ENCODE measurements at places on chromosomes 7 and 10. TPM values are rescaled to one million over a fixed set of nuclear protein-coding genes. Genes with fewer than 3 reads are reported as not detected.
A peak's percentile ranks its signal among the peaks of the same experiment; 100 is the strongest.

Gene DNAJC12
- total RNA-seq: 6.2 TPM

- H3K36me3 ChIP-seq: no peaks in the 10 kb centered on the region
- no peak overlapping the region for H3K27ac ChIP-seq
- peaks cover 18% of the 10 kb centered on the region for H3K27me3 ChIP-seq
- H3K4me1 ChIP-seq: peaks cover 8% of the 10 kb centered on the region
- no peak for DNase-seq
- no peak overlapping the region for H3K4me3 ChIP-seq
Measured at GRCh38 chr10:49600046-49600445, 10.1 kb upstream of the SLC18A3 start.

DNA sequence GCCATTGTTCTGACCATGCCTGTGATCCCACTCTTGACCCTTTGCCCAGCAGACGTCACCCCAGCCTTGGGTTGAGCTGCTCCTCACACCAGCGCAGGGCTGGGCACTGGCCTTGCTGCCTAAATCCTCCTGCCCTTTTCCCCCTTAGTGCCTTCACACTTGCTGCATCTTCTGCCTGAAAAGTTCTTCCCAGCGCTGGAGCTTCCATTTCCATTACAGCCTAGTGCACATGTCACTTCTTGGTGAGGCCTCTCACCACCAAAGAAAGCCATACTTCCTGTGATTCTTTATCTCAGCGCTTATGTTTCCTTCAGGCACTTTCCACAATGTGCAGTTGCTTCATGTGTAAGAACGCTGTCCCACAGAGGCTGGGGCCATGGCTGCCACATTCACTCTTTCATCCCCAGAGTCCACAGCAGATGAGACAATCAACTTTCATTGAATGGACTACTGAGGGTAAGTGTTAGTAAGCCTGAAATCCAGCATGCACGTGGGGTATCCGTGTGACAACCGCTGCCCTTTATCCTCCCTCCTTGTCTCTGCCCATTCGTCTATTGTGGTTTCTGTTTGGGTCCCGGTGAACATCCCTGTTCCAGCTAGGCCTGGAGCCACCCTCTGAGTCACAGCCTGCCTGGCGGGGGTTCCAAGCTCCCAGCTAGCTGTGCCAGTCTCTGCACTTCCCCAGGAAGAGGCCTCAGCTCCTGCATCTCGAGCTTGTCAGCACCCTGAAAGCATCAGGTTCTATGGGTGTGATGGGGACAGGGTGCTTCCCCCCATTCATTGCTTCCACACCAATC, 37.3 kb downstream of the ADRA2A start:
- DNase-seq: no peak
- H3K36me3 ChIP-seq: no peaks in the 10 kb centered on the region
- H3K27me3 ChIP-seq: no peaks in the 10 kb centered on the region
- H3K4me3 ChIP-seq: no peak overlapping the region

DNA sequence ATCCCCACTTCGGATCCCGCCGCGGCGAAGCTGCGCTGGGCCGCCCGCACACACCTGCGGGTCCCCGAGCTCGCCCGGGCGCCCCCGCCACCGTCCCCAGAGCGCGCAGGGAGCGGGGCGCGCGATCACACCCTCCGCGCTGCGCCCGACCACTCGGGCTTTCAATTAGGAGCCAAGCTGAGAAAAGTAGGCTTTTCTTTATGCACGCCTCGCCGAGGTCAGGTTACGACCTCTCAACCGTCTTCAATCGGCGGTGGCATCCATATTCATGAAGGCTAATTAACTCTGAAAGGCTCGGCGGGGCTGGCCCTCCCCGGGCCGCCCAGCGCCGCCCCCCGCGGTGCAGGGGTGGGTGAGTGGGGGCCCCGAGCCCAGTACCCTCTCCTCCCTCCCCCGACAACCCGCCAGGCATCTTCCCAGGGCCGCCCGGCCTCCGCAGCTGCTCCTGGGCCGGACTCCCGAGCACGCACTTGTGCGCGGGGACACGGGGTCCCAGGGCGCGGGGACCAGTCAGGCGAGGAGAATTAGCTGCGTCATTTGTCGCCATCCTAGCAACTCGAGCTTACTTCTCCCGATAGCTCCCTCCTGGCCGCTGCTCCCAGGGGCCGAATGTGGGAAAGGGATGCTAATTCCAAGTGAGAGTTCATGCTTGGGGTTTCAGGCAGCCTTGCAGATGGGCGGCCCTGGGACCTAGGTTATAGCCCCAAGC, 155.5 kb upstream of the LYZL2 start:
- peak; percentile 89 for DNase-seq
- no peaks in the 10 kb centered on the region for H3K36me3 ChIP-seq
- H3K27ac ChIP-seq: peak overlapping the region; percentile 86
- peaks cover 26% of the 10 kb centered on the region for H3K4me1 ChIP-seq
- H3K4me3 ChIP-seq: peak overlapping the region; percentile 90

DNA sequence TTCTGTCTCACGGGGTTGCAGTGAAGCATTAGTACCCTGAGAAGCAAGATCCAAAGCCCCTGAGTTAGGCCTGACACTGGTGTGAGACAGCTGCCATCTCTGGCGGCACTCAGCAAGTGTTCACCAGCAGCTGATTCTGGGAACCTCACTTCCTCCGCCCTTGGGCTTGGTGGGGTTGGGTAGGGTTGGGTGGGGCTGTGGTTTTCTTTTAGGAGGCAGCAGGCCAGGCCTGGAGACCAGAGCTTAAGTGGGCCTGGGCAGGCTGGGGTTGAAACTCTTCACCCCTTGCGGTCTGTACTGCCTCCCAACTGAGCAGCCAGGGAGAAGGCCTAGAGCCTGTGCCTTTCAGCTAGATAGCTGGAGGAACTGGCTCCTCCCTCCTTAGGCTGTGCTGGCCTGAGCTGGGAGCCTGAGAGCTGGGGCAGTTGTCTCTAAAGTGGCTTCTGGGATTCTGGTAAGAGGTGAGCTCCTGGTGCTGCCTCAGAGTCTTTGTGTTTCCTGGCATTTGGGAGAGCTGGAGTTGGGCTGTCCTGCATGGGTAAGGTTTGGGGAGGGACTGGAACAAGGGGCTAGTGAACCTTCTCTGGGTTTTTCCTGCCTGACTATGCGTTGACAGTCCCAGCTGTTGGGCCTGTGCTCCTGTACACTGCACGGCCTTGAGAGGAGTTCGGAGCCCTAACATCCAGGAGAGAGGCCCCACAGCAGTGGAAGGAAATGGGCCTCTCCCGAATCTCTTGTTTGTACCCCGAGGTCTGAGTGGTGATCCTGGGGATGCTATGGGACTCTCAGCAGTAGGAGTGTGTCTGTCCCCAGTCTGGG, 5.1 kb downstream of the TSPAN14 start:
- H3K4me1 ChIP-seq: peaks cover 52% of the 10 kb centered on the region
- peak overlapping the region; percentile 54 for H3K27ac ChIP-seq
- DNase-seq: peak; percentile 97

- peak; percentile 36 for DNase-seq
- peaks cover 8% of the 10 kb centered on the region for H3K36me3 ChIP-seq
- H3K4me1 ChIP-seq: peaks cover 27% of the 10 kb centered on the region
- no peaks in the 10 kb centered on the region for H3K27me3 ChIP-seq
- no peak overlapping the region for H3K27ac ChIP-seq
Measured at GRCh38 chr10:72278668-72279393, 5.1 kb downstream of the DDIT4 start.

GRCh38 chr7:1176891-1177373, 16.9 kb upstream of the ZFAND2A start:
- peak; percentile 88 for DNase-seq
- H3K36me3 ChIP-seq: no peaks in the 10 kb centered on the region
- peaks cover 5% of the 10 kb centered on the region for H3K4me1 ChIP-seq
- peaks cover 12% of the 10 kb centered on the region for H3K27me3 ChIP-seq

Gene SDHAF3
- 6.5 TPM for total RNA-seq

DNA sequence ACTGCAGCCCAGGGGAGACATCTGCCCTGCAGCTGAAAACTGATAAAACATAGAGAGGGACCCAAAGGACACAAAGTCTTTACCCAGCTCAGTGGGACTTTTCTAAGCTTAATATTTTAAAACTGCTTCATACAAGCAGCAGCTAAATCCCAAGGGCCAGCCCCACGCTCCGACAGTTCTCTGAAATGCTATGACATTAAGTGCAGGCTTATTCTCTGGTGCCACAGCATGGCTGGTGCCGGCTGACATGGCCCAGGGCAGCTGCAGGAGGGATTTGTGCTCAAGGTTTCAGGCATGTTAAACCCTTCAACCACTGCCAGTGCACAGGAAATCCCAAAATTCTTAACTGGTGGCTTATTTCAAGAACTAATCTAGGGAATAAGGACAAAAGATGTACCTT, 170.9 kb downstream of the PARD3 start:
- no peak overlapping the region for H3K4me3 ChIP-seq
- no peaks in the 10 kb centered on the region for H3K27me3 ChIP-seq
- H3K4me1 ChIP-seq: no peaks in the 10 kb centered on the region
- H3K27ac ChIP-seq: no peak overlapping the region
- no peak for DNase-seq
- no peaks in the 10 kb centered on the region for H3K36me3 ChIP-seq

Gene EVX1
- not detected for total RNA-seq

DNA sequence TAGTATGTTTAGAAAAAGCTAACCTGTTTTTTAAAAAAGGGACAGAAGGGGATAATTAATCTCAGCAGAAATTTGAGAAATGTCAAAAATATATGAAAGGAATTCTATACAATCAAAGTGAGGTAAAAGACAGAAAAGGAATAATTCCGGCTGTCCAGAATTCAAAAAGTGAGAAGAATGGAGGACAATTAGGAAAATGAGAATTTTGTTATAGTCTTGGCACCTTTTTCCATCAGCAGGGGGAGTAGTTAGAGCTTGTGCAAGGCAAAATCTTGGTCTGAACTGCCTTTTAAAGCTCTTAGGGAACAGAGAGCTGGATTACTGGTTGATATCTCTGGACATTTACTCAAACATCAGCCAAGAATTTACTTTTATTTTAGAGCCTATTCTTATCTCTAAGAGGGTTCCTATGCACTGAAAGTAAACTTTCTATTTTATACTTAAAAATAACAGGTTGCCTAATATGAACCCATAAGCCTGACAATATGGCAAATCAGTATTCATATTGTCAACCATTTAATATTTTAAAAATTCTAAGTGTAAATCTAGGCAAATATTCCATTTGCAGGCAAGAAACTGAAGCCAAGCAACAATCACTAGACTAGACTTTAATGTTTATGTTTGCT, 185.6 kb downstream of the ANK3 start:
- H3K27ac ChIP-seq: no peak overlapping the region
- H3K27me3 ChIP-seq: no peaks in the 10 kb centered on the region
- peaks cover 2% of the 10 kb centered on the region for H3K4me1 ChIP-seq
- no peak overlapping the region for H3K4me3 ChIP-seq

DNA sequence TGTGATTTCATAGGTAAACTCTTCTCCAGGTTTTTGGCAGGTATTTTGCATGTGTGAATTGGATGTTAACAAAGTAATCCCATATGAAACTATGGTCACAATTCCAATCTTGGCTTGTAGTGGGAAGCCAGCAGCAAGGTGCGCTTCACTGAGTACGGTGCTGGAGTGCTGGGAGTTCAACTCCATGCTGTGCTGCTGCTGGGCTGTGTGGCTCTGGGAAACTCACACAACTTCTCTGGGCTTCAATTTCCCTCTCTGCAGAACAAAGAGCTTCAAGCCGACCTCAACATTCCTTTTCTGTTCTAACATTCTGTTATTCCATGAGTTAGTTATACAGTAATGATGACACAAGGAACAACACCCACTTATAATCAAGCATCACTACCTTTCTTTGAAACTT, 18.2 kb upstream of the PITRM1 start:
- no peak for DNase-seq
- no peaks in the 10 kb centered on the region for H3K27me3 ChIP-seq
- H3K4me1 ChIP-seq: peaks cover 6% of the 10 kb centered on the region
- H3K27ac ChIP-seq: no peak overlapping the region

DNA sequence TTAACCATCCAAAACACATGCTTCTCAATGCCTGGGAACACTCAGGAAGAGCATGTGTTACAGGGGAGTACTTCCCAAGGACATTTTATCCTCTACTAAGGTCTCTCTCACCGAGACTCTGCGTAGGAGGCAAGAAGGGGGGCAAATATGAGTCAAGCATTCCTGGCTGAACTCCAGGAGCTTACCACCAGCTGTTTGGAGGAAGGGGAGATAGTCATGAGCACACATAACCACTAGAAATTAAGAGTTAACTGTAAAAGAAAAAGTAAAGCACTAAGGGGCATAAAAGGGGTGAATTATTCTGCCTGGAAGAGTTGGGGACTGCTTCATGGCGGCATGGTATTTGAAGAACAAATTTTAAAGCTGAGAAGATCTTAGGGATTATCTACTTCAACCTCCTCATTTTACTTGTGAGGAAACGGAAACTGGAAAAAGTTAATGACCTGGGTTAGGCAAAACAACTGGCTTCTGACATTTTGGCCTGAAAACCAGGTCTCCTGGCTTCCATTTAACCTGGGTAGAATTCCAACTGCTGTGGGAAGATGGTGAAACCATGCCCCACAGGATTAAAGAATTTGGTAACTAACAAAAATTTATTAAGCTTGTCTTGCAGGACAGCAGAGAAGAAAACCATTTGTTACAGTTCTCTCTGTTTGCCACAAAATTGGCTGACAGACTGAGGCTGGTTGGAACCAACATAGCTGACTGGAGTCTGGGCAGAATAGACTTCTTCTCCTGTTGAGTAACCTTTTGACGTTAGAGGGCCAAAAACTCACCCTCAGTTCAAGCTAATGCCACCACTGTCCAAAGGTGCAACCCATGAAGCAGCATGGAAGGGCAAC, 85.5 kb downstream of the SLC25A13 start:
- H3K27ac ChIP-seq: peak overlapping the region; percentile 13
- no peaks in the 10 kb centered on the region for H3K27me3 ChIP-seq
- DNase-seq: no peak
- H3K4me1 ChIP-seq: peaks cover 18% of the 10 kb centered on the region
- no peaks in the 10 kb centered on the region for H3K36me3 ChIP-seq

GRCh38 chr10:98636921-98637329, 190.2 kb upstream of the HPS1 start:
- no peak for DNase-seq
- H3K27me3 ChIP-seq: no peaks in the 10 kb centered on the region
- no peak overlapping the region for H3K4me3 ChIP-seq
- H3K4me1 ChIP-seq: no peaks in the 10 kb centered on the region
- H3K36me3 ChIP-seq: no peaks in the 10 kb centered on the region
- no peak overlapping the region for H3K27ac ChIP-seq

Gene PNLIP
- total RNA-seq: not detected

Gene RP9
- total RNA-seq: 10.3 TPM

Gene INA
- 0.29 TPM for total RNA-seq

- no peak overlapping the region for H3K27ac ChIP-seq
- no peaks in the 10 kb centered on the region for H3K4me1 ChIP-seq
- H3K36me3 ChIP-seq: no peaks in the 10 kb centered on the region
- no peak overlapping the region for H3K4me3 ChIP-seq
Measured at GRCh38 chr7:150620061-150620460, 12.1 kb downstream of the GIMAP6 start.

GRCh38 chr10:78047314-78047891, 13.7 kb downstream of the RPS24 start:
- no peak overlapping the region for H3K27ac ChIP-seq
- DNase-seq: peak; percentile 79
- H3K36me3 ChIP-seq: peaks cover 4% of the 10 kb centered on the region
- H3K27me3 ChIP-seq: no peaks in the 10 kb centered on the region
- H3K4me1 ChIP-seq: peaks cover 23% of the 10 kb centered on the region

GRCh38 chr7:107180378-107180777, 11.6 kb downstream of the HBP1 start:
- peaks cover 15% of the 10 kb centered on the region for H3K4me1 ChIP-seq
- no peak overlapping the region for H3K4me3 ChIP-seq
- peaks cover 5% of the 10 kb centered on the region for H3K36me3 ChIP-seq
- no peaks in the 10 kb centered on the region for H3K27me3 ChIP-seq

Measured in osteoblast (primary cell).